ENCODE measurements at places on chromosomes 1 and 21.

DNA sequence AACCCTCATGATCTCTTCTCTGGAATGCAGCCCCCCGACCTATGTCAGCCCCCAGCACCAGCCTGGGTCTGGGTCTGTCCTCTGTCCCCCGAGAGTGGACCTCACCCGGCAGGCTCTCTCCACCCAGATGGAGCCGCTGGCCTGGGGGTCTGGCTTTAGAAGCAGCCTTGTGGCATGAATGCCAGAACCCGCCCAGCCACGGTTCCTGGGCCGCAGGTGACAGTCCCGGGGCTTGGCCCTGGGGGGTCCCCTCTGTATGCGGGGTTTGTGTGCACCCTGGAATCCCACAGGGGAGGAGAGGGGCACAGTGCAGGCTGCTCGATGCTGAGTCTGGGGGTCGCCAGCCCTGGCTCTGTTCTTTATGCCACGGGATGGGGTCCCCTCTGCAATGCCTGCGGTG, 96.0 kb upstream of the ACTRT2 start:
- no peak for DNase-seq

- peak; percentile 10 for DNase-seq
Observed at GRCh38 chr1:28056129-28056925, 32.1 kb downstream of the EYA3 start.

- DNase-seq: no peak
Observed at GRCh38 chr1:17828991-17829390, 73.9 kb downstream of the ACTL8 start.

DNA sequence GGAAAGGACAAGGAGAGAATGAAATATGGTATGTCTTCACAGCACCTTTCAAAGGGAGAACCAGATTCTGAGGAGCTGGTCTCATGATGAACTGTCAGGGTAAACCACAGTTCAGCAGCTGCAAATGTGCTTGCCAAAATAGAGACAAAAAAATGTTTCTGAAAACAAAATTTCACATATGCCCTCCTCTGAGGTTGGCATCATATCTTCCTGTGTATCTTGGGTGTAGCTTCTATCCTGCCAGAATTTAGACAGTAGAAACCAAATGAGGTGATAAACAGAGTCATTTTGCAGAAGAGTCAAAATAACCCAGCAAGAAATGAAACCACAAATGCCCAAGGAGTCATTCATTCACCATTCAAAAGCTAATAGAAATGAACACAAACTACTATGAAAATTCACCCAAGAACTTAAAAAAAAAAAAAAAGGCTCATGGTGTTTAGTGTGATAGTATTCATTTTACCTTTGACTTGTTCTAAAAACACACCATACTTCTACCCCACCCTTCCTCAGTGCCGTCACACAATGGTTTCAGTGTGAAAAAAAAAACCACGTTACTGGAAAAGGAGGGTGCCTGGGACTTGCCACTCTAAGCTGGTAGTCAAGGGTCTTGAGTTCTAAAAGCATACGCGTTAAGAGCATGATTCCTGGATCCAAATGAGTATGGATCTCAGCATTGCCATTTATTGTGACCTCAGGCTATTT, 18.5 kb downstream of the SELL start:
- DNase-seq: no peak

DNA sequence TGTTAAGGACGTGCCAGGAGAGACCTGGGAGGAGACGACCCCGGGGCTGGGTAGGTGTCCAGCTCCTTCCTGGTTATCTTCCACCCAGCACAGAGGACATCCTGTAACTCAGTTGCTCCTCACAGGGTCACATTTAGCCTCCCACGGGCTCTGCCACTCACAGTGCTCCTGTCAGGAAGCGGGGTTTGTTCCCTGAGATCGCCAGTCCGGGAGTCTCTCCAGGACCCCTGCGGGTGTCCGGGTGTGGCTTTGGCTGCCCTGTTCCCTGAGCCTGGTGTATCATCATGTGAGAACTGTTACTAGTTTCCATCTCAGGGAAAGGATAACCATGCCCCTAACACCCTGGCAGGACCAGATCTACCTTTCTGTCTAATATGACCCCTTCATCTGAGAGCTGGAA, 158.2 kb upstream of the RUNX1 start:
- no peak for DNase-seq

- DNase-seq: no peak
Observed at GRCh38 chr1:59162665-59163064, 134.2 kb upstream of the FGGY start.

GRCh38 chr1:151457911-151458801, 1.1 kb downstream of the POGZ start:
- DNase-seq: peak; percentile 64

- no peak for DNase-seq
Observed at GRCh38 chr1:29362764-29363163, 126.4 kb downstream of the PTPRU start.

- DNase-seq: no peak
Observed at GRCh38 chr1:166673722-166674121, 165.6 kb upstream of the POGK start.

- DNase-seq: no peak
Observed at GRCh38 chr1:38273196-38273804, 226.7 kb upstream of the POU3F1 start.

DNA sequence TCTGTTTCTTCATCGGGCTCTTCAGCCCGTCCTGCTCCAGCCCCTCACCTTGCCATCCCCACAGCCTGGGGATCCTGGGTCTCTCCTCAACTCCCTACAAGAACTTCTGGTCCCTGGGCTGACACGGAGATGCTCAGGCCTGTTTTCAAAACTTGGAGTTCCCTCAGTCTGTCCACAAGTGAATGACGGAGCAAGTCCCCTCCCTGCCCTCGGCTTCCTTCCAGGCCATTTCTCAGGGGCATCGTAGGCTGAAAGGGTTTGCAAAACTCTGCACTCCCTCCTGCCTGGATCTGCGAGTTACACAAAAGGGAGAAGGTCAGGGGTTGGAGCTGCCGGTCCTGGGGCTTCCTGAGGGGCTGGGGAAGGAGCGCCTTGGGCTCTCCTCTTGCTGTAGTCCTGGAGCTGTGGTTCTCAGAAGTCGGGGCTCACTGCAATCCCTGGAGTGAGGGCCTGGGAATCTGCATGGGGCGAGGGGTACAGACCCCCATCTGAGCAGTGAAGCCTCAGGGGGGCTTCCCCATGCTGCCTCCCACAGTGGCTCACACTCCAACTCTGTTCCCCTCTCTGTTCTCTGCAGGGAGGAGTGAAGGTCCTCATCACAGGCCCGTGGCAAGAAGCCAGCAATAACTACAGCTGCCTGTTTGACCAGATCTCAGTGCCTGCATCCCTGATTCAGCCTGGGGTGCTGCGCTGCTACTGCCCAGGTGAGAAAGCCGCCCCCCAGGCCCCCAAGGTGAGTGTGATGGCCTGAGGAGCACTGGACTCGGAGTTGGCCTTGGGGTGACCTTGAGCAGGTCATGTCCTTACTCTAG, 100.6 kb upstream of the VAMP3 start:
- no peak for DNase-seq

GRCh38 chr1:76098845-76099244, 24.3 kb downstream of the ST6GALNAC3 start:
- no peak for DNase-seq

DNA sequence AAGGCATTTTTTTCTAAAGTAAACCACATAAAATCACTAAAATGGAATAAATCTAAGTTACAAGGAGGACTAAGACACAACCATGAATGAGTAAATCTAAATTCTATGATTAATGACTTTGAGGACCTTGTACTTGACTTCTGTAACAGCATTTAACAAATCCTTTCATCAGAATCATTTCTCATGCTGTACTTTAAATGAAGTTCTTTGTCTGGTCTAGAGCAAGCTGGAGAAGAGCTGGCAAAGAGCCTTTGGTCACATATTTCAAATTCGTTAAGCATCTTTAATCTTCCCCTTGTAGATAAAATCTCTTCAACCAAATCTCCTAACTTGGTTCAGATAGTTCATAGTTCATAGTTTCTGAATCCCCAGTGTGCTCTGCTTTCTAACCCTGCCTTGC, 405.4 kb downstream of the PTPRC start:
- no peak for DNase-seq

- no peak for DNase-seq
Observed at GRCh38 chr1:222976453-222976852, 161.6 kb downstream of the DISP1 start.

DNA sequence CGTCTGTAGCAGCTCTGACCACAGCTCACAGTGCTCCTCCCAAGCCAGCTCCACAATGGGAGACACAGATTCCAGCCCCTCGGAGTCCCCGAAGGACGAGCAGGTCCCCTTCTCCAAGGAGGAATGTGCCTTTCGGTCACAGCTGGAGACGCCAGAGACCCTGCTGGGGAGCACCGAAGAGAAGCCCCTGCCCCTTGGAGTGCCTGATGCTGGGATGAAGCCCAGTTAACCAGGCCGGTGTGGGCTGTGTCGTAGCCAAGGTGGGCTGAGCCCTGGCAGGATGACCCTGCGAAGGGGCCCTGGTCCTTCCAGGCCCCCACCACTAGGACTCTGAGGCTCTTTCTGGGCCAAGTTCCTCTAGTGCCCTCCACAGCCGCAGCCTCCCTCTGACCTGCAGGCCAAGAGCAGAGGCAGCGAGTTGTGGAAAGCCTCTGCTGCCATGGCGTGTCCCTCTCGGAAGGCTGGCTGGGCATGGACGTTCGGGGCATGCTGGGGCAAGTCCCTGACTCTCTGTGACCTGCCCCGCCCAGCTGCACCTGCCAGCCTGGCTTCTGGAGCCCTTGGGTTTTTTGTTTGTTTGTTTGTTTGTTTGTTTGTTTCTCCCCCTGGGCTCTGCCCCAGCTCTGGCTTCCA, 22.9 kb upstream of the VPS13D start:
- DNase-seq: no peak
